ENCODE measurements at places on chromosomes 4 and X.

- no peak for DNase-seq
These were observed 35.8 kb downstream of the APLN start for GRCh38 chrX:129618997-129619396.

- no peak for DNase-seq
These were observed 47.9 kb downstream of the STARD8 start for GRCh38 chrX:68695206-68695845.

GRCh38 chr4:183632689-183633088 is 26.3 kb downstream of the RWDD4 start:
- DNase-seq: no peak

DNA sequence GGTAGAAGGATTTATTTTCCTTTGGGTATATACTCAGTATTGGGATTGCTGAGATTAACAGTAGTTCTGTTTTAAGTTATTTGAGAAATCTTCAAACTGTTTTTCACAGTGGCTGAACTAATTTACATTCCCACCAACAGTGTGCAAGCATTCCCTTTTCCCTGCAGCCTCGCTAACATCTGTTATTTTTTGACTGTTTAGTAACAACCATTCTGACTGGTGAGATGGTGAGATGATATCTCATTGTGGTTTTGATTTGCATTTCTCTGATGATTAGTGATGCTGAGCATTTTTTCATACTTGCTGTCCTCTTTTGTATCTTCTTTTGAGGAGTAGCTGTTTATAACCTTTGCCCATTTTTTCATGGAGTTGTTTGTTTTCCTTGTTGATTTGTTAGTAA is 457.8 kb downstream of the TRAM1L1 start:
- no peak for DNase-seq

- no peak for DNase-seq
These were observed 44.5 kb upstream of the BMP3 start for GRCh38 chr4:80986011-80986410.

DNA sequence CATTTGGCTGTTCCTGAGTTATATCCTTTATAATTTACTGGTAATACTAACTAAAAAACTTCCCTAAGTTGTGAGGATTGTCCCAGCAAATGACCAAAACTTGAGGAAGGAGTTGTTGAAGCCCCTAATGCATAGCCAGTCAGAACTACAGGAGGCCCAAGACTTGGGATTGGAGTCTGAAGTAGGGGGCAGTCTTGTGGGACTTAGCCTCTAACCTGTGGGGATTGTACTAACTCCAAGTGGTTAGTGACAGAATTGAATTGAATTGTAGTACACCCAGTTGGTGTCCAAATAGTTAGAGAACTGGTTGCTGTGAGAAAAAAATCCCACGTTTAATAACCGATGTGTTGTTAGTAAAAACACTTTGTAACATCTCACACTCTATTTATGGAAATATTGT is 1506.3 kb downstream of the ADGRL3 start:
- no peak for DNase-seq

DNA sequence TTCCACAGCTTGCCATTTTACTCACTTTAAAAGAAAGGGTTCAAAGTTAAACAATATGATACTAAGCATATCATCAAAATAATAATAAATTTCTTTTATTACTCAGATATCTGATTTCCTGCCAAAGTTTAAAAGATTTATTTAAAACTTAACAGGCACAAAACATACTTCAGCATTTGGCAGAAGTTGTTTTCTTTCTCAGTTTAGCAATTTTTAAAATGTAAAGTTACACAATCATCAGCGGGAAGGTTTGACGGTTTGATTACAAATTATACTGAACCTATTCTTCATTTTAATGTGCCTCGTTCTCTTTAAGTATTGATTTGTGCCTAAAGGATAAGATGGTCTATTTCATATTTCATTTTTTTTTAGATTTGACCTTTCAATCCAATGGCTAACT is 227.2 kb downstream of the APBB2 start:
- no peak for DNase-seq

DNA sequence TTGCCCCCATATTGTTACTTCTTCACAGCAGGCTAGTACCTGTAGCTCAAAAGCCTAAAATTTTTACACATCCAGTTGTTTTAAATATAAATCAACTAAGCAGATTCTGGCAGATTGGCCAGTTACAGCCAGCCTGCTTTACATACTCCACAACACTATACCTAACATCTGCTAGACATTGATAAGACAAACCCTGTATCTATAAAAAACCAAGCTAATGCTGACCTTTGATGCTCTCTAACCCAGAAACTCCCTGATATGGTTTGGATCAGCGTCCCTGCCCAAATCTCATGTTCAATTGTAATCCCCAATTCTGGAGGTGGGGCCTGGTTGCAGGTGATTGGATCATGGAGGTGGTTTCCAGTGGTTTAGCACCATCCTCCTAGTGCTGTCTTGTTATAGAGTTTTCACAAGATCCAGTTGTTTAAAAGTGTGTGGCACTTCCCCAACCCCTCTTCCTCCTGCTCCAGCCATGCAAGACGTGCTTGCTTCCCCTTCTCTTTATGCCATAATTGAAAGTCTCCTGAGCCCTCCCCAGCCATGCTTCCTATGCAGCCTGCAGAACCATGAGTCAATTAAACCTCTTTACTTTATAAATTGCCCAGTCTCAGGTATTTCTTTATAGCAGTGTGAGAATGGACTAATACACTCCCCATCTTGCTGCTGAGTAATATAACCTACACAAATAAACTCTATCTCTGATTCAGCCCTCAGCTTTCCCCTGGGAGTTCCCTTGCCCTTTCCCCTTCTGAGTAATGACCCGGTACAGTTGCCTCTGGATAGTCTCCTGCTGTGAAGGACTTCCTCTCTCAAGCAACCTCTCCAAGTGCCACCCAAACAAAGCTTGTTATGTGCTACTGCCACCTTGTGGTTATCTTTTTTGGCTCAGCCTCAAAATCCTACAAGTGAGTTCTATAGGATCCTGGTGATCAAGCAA is 39.6 kb downstream of the ZCCHC13 start:
- DNase-seq: peak; percentile 8

- DNase-seq: no peak
These were observed 131.6 kb downstream of the PDS5A start for GRCh38 chr4:39846120-39846519.

DNA sequence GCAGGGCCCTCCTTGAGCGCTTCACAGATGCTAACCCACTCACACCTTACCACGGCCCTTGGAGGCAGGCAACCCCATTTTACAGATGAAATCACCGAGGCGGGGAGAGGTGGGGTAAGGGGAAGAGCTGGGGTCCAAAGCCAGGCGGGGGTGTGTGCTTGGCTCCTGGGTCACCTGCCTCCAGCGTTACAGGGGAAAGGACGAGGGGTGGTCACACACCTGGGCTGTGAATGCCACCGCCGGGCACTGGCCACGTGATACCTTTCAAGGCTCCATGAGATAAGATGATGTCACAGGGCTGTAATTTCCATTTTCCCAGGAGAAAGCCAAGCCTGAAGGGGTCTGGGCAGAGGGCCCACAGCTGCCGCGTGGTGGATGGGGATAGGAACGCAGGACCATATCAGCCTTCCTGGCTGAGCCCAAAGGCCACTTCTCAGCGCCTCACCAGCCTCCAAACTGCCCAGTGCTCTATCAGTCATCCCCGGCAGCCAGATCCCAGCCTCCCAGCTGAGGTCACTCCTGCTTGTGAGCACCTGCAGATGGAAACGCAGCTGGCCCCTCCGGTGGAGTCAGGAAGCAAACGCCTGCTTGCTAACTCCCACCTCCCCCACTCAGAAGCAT is 62.4 kb upstream of the CRMP1 start:
- no peak for DNase-seq

- no peak for DNase-seq
These were observed 271.8 kb upstream of the TENM3 start for GRCh38 chr4:181971411-181971810.

DNA sequence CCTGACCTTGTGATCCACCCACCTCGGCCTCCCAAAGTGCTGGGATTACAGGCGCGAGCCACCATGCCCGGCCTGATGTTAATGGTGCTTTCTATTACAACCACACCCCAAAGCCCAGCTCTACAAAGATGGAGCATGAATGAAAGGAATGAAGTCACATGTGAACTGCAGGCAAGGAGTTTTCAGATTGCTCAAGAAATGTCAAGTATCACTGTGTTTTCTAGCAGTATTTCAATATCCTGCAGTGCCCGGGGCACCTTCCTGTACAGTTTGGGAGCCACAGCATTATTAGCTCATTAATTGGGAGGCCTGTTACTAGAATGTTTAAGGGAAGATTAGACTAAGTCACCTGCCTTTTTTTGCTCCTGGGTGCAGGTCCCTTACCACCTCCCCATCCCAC is 40.1 kb downstream of the PRIMPOL start:
- DNase-seq: no peak

DNA sequence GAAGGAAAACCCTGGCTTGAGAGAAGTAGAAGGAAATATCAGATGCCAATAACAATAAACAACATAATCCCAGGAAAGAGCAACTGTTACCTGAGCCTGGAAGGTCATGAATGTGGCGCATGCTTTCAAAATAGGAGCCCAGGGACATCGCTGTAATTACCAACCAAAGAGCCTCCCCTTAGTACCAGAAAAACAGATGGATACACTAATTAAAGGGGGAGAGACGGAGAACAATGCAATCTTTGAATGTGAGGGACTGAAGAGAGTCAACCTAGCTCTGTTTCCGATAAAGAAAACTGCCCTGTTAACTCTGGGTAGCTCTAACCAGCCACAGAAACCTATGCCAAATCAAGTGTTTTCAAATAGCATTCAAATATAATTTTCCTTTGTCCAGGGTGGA is 161.4 kb downstream of the ENOX2 start:
- no peak for DNase-seq

DNA sequence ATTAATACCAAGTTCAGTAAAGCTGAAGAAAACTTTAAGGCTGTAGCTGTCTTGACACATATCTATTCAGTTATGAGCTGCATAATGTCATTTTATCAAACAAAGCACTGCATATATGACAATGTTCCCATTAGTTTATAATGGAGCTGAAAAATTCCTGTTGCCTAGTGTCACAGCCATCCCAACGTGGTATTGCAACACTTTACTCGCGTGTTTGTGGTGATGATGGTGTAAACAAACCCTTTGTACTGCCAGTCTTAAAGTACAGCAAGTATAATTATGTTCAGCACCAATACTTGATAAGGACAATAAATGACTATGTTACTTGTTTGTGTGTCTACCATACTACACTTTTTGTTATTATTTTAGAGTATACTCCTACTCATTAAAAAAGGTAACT is 1415.6 kb upstream of the PCDH7 start:
- DNase-seq: no peak

DNA sequence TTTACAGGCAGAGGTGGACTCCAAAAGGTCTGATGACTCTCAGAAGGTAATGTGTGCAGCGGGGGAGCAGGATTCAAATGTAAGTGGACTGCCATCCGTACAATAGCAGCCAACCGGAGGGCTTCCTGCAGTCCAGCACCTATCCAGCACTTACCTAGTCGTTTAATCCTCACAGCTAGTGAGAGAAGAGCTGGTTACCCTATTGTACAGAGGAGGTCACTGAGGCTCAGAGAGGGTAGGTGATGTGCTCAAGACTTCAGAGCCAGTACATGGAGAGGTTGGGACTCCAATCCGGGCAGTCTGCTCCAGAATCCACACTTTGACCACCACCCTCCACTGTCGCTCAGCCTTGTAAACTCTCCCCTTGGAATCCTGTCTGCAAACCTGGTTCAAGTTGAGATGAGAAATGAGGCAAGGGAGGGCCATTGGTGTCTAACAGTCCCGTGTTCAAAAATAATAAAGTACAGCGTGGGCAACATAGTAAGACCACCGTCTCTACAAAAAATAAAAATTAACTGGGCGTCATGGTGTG is 22.5 kb upstream of the JAKMIP1 start:
- no peak for DNase-seq

- DNase-seq: no peak
These were observed 1.4 kb downstream of the RBMX start for GRCh38 chrX:136879001-136879687.

GRCh38 chrX:100353326-100353725 is 56.7 kb downstream of the PCDH19 start:
- no peak for DNase-seq

- DNase-seq: peak; percentile 11
These were observed 78.4 kb downstream of the FAM9B start for GRCh38 chrX:8955511-8955910.

DNA sequence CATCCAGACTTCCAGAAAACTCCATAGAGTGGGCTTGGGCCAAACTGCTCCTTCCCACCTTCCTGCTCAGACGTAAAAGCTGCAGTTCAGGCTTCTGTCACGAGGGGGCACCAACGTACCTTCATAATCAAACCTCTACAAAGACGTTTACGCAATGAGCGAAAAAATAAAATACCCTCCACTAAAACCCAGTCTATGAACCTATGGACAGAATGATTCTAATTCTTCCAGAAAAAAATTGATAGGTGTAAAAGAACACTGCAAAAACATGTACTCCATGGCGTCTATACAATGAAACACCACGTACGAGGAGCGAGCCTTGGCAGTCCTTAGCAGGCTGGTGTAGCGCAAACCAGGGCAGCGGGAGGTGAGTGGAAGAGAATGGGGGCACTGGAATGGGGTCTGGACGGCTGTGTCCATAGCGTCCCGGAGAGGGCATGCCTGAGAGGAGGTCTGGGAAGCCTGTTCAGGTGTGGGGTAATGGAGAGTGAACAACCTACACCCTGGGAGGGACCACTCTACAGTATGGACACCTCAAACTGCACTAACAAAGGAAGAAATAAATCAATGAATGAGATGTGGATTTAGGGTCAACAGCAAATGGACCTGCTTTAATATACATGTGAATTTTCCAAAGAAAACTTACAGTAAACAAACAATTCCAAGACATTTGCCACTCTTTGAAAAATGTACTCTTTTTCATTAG is 14.4 kb upstream of the RAB40A start:
- DNase-seq: peak; percentile 40
